ENCODE measurements at places on chromosomes 4 and X. TPM values are rescaled to one million over a fixed set of nuclear protein-coding genes. Genes with fewer than 3 reads are reported as not detected.

The LNX1 gene
- 16.7 TPM for total RNA-seq

The PRSS12 gene
- total RNA-seq = 14.4 TPM

The RNF212 gene
- 3.0 TPM for total RNA-seq

The JADE3 gene
- 17.3 TPM for total RNA-seq

The SSX3 gene
- not detected for total RNA-seq

The CCNB3 gene
- 0.13 TPM for total RNA-seq

The NONO gene
- 330 TPM for total RNA-seq

The ZXDA gene
- total RNA-seq = not detected

The CCDC158 gene
- total RNA-seq = not detected

GRCh38 chr4:112144546-112145325 is 518 bp upstream of the FAM241A start:
- no peak for DNase-seq

DNA sequence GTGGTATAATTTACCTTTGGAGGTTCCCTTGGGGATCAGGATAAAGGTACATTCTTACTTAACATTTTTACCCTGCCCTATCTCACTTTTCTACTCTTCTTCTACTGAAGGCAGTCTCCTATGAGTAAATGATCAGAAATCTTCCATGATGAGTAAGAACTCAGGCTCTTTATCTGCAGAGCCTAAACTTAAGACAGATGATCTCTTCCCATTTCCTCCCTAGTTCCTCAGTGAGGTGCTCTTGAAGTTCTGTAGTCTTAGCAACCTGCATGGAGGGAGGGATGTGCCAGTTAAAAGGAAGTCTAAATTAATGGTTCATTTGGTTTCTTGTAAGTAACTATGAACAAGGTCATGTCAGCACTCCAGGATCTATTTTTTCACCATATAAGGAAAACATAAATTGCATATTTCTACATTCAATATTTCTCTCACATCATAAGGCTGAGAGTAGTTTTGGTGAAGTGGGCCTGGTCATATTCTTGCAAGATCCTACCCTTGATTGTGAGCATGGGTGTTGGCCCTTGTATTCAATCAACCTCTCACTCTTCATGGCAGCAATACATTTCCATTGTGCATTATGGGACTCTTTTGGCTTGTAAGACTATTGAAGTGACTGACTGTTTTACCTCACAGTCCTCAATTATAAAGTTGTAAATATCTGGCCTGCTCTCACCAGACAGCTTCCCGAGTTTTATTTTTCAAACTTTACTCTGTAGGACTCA is 295.5 kb downstream of the SLC7A11 start:
- DNase-seq = no peak

- DNase-seq = no peak
Measured at GRCh38 chr4:99165978-99166377, 21.9 kb upstream of the ADH4 start.

DNA sequence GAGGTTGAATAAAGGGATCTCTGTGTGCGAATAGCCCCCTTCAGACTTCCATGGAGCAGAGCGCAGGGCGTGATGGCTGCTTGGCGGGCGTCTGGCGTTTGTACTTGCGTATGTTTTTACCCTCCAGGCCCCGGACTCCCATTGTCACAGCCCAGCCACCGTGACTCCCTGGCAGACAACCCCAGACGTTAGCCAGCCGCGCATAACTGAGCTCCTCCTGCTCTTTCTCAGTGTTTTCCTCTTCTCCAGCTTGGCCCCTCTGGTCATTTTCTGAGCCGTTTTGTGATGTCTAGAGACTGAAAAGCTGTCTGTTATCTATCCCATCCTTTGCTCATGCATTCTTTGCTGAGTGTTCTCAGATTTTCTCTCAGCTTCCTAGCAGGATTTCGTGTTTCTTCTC is 54.3 kb downstream of the IGFBP7 start:
- DNase-seq = no peak

- DNase-seq = peak; percentile 41
Measured at GRCh38 chr4:123064390-123064789, 142.0 kb upstream of the NUDT6 start.

DNA sequence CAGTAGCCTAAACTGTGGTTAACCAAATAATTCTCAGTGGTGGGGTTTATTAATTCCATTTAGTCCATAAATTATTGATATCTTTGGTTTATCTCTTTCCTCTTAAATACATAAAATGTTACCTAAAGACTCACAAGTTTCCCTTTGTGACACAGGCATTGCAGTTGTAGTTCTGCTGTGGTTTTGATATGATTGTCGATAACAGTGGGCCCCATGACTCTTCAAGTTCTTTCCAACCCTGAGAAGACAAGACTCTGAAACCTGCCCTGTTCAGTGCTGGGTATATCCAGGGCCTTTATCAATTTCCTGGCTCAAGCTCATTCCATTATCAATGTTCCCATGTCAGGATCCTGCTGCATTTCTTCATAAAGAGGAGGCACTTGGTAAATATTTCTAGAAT is 117.9 kb upstream of the TBC1D9 start:
- DNase-seq = no peak

GRCh38 chrX:149467920-149468319 is 37.2 kb downstream of the IDS start:
- no peak for DNase-seq

DNA sequence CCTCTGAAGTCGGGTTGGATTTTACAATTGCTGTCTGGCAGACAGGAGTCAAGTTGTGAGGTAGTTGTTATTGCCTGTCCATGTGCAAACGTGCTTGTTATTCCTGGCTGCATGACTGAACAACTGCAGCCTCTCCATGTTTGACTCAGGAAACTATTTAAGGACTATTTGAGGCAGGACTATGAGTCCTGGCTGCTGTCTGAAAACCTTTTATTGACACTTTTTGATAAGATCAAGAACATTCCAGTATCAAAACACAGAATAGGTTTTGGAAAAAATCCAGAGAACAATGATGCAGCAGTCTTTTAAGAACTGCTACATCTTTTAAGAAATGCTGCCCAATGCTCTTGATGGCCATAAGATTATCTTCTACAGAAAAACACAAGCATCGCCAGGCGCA is 10.0 kb upstream of the SPRY1 start:
- no peak for DNase-seq

DNA sequence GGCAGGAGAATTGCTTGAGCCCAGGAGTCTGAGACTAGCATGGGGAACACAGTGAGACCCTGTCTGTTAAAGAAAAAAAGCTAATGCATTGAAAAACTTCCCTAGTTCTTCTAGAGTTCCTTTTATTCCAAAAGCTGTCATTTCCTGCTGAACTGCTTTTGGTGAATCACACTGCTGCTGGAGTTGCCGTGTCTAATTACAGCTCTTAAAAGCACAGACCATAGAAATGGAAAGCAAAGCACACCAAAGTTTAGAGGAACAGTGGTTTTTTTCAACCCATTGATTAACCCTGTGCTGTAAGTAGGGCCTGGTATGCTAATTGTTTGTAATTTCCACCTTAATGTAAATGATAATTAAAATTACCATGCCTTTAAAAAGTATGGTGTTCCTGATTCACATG is 52.4 kb downstream of the SEPTIN11 start:
- DNase-seq = no peak

GRCh38 chrX:41164449-41164848 is 79.2 kb downstream of the USP9X start:
- DNase-seq = no peak

DNA sequence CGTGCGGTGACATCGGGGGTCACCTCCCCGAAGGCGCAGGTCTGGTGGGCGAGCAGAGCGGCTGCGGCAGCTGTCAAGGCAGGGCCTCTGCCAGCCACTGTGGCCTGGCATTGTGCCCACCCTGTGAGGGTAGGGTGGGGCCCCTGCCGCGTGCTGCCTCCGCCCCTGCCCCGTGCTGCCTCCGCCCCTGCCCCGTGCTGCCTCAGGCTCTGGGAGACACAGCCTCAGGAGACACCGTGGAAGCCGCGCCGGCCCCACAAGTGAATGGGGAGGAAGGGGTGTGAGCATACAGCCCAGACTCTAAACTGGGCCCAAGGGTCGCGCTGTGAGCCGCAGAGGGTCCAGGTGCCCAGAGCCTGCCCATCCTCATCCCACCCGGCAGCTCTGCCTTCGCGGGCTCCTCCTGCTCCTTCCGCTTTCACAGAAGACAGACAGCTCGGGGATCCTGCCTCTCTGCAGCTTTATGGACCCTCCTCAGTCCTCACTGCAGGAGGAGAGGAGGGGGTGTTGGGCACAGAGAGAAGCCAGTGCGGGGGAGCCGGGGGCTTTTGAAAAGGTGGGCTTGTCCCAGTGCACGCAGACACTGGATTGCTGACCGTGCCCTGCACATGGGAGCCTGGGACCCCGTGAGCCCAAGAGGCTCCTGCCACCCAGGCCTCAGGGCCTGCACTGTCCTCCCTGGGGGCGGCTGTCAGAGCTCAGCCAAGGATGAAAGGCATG is 27.4 kb downstream of the PCGF3 start:
- DNase-seq = no peak

DNA sequence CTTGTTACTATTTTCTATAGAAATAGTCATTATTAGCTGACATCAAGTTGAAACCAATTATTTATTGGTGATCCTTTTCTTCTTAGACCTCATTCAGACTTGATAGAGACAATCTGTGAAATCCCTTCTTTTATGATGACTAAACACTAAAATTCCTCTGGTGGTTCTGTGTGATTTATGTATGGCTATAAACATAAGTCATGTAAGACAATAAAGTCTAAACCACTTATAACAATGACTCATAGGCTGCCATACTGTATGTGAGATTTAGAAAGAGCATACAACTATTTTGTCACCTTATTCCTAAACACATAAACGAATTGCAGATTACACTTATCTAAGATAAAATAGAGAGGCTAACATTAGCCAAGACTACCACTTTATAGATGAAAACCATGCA is 101.1 kb upstream of the PRR32 start:
- DNase-seq = no peak

DNA sequence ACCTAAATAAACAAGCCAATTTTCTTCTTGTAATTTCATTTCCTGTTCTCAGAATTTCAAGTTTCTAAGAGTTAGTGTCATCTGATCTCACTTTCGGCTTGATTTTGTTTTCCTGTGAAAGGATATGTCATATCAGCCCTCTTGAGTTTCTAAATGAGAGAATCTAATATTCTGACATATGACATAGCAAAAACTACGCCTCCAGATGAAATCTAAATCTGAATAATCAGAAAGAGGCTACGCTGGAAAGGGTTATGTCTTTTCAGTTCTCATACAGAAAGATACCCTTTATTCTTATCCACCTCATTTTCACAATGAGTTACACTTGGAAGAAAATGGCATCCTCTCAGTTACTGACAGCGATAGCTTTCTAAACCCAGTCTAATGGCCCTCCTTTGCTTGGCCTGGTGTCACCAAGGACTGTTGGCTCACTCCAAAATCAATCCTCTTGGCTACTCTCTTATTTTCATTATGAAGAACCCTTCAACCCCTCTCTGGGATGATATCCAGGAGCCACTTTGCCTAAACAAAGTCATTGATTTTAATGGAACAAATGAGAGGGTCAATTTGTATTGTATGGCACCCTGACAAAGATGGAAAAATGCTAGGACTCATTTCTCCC is 65.6 kb downstream of the ASB9 start:
- no peak for DNase-seq

DNA sequence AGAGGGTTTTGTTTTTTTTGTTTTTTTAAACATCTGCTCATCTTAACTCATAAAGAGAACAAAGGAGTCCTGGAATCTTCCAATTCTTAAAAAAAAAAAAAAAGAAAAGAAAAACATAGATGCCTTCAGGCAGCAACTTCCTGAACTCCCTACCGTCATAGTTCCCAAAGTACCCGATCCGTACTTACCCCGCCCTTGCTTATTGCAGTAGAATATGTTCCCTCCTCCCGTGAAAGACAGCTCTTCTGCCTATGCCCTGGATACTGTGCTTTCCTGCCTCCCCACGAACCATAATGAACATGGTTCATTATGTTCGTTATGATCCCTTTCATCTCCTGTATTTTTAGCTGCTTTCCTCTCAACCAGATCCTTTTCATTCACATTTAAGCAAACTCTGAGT is 40.3 kb downstream of the KLHL5 start:
- no peak for DNase-seq

GRCh38 chr4:2408401-2408958 is 10.0 kb downstream of the ZFYVE28 start:
- DNase-seq = no peak

- no peak for DNase-seq
Measured at GRCh38 chrX:111634823-111635729, 45.9 kb upstream of the ALG13 start.

GRCh38 chr4:21577056-21577455 is 371.5 kb downstream of the KCNIP4 start:
- DNase-seq = no peak

DNA sequence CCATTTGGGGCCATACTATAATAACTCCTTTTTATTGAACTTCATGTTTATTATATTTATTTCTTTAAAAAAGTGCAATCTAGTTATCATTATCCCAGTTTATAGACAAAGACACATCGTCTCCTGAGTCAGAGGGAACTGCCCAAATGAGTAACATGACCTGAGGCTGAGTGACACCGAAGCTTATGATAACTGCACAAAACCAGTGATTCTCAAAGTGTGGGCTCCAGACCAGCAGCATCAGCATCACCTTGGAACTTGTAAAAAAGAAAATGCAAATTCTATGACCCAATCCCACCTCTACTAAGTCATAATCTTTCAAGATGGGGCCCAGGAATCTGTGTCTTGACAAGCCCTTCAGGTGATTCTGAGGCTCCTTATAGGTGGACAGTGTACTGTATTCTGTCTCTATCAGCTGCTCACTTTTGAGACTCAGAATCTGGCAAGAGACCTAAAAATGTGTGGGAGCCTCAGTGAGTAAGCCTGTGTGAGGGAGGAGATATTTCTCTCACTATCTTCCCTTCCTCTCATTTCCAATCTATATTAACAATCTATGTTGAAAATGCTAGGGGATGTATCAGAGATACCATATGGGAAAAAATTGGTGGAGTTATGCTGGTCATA is 147.0 kb downstream of the PACRGL start:
- DNase-seq = no peak

DNA sequence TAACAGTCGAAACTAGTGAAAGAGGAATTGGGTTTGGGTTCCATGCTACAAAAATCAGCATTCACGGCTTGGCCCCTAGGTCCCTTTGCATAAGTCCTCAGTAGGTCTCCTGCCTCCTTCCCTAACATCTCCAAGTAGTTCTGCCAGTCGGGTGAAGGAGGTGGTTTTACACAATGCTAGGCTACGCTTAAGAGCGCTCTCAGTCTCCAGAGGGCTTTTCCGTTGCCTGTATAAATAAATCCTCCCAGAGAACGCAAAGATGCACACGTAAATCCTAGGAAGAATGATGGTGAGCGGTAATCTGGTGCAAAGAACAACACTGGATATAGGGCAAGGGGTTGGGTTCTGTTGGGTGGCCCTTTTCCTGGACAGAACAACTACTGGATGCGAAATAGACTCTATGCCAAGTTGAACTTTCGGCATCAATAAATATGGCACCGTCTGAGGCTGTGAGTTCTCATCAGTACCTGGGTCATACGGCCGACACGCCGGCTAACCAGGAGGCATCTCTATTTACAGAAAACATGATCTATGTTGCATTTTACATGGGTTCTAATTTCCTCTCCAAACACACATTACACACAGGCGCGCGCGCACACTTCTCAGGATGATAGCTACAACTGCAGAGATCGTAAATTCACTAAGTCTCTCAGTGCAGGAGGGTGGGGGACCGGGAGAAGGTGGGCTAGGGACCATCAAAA is 1.3 kb downstream of the CAMK2D start:
- DNase-seq = peak; percentile 62

GRCh38 chrX:111445485-111445884 is 33.5 kb upstream of the DCX start:
- DNase-seq = peak; percentile 74

GRCh38 chr4:85724791-85725563 is 250.0 kb downstream of the ARHGAP24 start:
- DNase-seq = no peak

- DNase-seq = no peak
Measured at GRCh38 chr4:113169368-113169767, 119.9 kb downstream of the ANK2 start.

GRCh38 chr4:118356731-118357130 is 3.9 kb upstream of the PRSS12 start:
- DNase-seq = no peak
